Right ventricle myocardium superior (tissue), 1 donor: ENCODE measurements at places on chromosomes 2 and 18. TPM values are rescaled to one million over a fixed set of nuclear protein-coding genes. Genes with fewer than 3 reads are reported as not detected.

- DNase-seq: no peak
Measured at GRCh38 chr2:230812033-230812432, 52.7 kb upstream of the ITM2C start.

- no peak for DNase-seq
Measured at GRCh38 chr2:133346654-133347053, 221.6 kb downstream of the NCKAP5 start.

The SRD5A2 gene
- not detected for total RNA-seq

The SLC4A5 gene
- total RNA-seq: 1.3 TPM

The KHK gene
- 3.3 TPM for total RNA-seq

The AFF3 gene
- total RNA-seq: 7.6 TPM

The RAB17 gene
- 4.1 TPM for total RNA-seq

The FAM237A gene
- total RNA-seq: not detected
